ENCODE measurements at places on chromosomes 2 and 18.

- no peak for DNase-seq
Observed at GRCh38 chr2:27174638-27175037, 25.8 kb downstream of the TCF23 start.

DNA sequence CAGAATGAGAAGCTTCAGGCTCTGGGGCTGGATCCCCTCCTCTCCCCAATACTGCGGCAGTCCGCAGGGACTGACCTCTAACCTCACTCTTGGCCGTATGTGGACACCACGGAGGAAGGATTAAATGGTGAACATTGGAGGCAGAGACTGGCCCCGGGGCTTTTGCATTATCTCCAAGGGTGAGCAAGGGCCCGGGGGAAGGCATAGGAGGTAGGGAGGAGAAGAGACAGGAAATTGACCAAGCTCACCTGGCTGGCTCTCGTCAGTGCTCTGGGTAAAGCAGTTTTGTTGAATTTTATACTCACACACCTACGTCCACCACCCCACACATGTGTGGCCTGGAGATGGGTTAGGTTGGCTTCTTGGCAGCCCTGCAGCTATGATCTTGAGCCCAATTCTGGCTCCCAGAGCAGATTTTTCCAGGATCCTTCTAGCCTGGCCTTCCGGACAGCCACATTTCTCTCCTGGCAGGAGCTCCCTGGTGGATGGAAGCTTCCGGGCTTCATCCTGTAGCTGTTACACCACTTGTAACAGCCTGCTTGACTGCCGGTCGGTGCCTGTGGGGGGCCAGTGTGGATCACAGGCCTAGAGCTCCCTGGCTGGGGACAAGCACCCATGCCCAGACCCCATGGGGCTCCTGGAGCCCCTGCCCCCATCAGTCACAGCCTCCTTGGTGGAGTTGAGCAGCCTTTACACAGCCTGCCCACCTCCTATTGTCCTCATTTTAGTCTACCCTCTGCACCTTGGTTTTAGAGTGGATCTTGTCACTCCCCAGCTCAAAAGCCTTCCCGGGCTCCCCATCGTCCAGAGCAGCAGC lies 7.6 kb downstream of the ITM2C start:
- no peak for DNase-seq

- no peak for DNase-seq
Observed at GRCh38 chr2:37760471-37760870, 89.0 kb upstream of the CDC42EP3 start.

DNA sequence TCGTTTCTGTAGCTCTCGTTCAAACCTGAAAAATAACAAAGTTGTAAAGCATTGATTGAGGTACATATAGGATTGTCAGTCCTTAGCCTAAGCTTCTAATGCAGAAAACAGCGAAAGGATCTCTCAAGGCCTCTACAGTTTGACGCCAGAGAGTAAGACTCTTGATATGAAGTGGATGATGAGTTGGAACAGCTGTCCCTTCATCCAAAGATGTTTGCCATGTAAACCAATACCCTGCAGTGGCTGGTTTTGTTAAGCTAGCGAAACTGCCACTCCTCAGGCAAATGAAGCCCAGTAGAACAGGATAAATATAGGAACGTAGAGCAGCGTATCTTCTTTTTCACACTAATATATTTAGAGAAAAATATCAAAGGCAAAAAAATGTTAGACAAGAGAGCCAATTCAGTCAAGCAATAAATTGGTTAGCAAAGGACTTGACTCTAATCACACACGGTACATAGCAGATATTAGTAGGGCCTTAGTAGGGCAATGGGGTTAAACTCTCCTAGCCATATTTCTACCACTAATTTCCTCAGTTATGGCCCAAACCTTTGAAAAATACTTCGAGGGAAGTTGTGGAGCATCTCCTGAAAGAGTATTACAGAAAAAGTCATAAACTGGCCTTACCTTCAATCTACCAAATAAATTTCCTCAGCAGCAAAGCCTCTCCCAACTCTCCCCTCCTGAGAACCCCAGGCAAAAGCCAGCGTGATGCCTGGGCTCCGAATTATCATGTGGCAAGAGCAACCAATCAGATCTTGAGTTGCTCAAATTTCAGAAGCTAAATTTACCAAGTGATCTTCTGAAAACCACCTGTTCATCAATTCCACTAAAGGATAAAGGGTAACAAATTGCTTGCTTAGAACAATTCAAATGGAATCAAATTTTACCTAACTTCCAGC lies at the start of gene NEB:
NEB (minus strand) TSS at position 706 of the 902 bp plus-strand sequence. CDS start 1,320 bp downstream, outside the sequence.
- peak; percentile 72 for DNase-seq

DNA sequence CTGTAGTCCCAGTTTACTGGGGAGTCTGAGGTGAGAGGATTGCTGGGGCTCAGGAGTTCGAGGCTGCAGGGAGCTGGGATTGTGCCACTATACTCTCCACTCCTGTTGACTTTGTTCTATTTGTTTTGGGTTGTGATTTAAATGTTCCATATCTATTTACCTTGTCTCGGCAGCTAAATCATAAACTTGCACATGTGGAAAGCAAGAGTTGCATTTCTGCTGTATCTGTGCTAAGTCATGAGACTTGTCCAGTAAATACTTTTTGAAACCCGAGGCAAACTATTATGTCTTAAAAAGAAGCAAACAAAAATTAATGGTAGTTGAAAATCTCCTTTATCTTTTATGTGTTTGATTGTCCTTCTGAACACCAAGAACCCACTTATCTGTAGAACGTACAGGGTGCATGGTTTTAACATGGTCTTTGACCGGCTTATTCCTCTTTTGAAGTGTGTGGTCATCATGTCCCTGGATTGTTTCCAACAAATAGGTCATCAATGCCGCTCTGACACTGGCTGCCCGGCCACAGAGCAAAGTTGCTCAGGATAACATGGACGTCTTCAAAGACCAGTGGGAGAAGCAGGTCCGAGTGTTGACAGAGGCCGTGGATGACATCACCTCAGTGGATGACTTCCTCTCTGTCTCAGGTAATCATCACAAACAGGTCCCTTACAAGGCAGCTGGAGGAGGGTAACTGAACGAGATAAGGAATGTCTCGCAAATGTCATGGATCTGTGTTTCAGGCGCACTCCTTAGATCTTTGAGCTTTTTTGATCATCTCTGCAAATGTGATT lies 241.1 kb upstream of the LRRTM1 start:
- no peak for DNase-seq

DNA sequence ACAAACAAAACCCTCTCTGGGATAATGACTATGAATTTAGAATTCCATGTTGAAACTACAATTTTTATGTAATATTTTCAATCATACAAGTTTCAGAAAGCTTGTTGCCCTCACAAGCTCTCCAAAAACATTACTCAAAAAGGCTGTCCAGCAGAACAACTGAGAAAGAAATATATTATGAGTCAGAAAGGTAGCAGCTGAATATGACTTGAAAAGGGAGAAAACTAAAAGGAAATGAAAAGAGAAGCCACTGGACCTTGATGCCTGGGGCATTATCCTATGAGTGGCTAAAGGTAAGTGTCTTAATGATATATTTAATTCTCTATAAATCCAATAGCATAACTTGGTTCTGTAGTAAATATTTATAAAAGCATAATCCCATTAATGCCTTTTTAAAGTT lies 61.8 kb downstream of the NXPH2 start:
- no peak for DNase-seq

- no peak for DNase-seq
Observed at GRCh38 chr2:4591261-4591660, 887.9 kb downstream of the DCDC2C start.

All from NCI-H2171 (cell line).